ENCODE measurements at places on chromosomes 11 and 22.

- no peak for DNase-seq
These were observed 205.0 kb downstream of the BUD13 start for GRCh38 chr11:116567721-116568242.

GRCh38 chr22:25757686-25758085 is 15.7 kb downstream of the MYO18B start:
- DNase-seq, result no peak

GRCh38 chr11:3127706-3128355 is 37.3 kb downstream of the OSBPL5 start:
- no peak for DNase-seq

DNA sequence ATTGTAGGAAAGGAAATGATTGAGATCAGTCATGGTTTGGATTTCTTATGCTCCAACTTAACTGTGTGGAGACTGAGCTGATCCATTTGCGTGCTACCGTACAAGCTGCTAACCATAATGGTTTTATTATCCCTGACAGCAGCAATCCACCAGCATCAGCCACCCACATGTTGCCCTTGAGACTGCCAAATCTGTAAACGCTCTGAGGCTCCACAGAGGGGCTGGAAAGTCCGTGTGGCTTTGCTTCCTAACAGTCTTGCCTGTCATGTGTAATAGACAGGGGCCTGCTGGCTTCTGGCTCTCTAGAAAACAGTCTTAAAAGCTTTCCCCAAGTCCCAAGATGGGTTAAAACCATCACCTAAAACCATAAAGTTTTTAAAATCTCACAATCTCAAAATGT is 30.1 kb downstream of the ATG16L2 start:
- no peak for DNase-seq
